ENCODE measurements at places on chromosomes 1 and 21.

GRCh38 chr1:33270808-33271465 is 14.6 kb downstream of the ZNF362 start:
- no peak for DNase-seq

- no peak for DNase-seq
Observed at GRCh38 chr1:162030759-162031280, 7.2 kb upstream of the OLFML2B start.

- DNase-seq = no peak
Observed at GRCh38 chr1:235996048-235996785, 68.7 kb downstream of the NID1 start.

GRCh38 chr1:86201311-86201710 is 44.7 kb upstream of the COL24A1 start:
- DNase-seq = no peak

GRCh38 chr1:192826791-192827546 is 18.1 kb downstream of the RGS2 start:
- DNase-seq = no peak

GRCh38 chr1:64981601-64982533 is 15.5 kb upstream of the JAK1 start:
- DNase-seq = no peak

DNA sequence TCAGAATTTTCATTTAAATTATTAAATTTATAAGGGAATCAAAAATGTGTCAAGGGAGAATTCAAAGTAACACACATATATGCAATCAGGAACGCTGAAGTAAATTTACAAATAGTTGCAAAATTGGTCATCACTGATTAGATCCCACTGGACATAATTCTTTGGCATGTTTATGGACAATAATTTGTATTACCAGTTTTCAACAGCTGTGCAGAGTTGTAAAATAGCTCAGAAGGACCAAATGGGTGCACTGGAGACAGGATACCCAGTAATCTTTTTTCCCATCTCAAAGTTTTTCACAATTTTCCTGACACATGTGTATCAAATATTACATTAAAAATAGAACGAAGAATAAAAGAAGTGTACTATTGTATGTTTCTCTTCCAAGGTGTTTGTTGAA is 4.1 kb upstream of the ANGPTL1 start:
- no peak for DNase-seq

DNA sequence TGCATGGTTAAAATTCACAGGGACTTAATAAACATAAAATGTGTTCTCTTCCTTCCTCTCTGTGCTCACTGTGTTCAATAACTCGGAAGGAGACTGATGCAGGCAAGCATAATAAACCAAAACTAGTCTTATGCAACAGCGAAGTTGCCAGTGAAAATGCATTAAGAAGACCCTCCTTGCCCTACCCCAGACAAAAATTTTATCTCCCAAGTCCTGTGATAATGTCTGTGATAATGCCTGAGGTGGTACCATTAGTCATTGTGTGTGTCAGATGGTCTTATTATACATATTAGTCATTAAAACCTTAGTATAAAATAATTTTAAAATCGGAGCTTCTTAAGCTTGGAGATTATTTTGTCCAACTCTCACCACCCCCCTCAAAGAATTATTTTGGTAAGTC is 97.8 kb downstream of the NGF start:
- DNase-seq = no peak

GRCh38 chr1:217718873-217719272 is 87.7 kb downstream of the SPATA17 start:
- DNase-seq = no peak

- no peak for DNase-seq
Observed at GRCh38 chr1:31479811-31480210, 66.8 kb downstream of the SERINC2 start.

GRCh38 chr1:119353836-119354235 is 14.7 kb upstream of the HAO2 start:
- DNase-seq = no peak

- no peak for DNase-seq
Observed at GRCh38 chr1:6585841-6586240, 6.0 kb downstream of the ZBTB48 start.

DNA sequence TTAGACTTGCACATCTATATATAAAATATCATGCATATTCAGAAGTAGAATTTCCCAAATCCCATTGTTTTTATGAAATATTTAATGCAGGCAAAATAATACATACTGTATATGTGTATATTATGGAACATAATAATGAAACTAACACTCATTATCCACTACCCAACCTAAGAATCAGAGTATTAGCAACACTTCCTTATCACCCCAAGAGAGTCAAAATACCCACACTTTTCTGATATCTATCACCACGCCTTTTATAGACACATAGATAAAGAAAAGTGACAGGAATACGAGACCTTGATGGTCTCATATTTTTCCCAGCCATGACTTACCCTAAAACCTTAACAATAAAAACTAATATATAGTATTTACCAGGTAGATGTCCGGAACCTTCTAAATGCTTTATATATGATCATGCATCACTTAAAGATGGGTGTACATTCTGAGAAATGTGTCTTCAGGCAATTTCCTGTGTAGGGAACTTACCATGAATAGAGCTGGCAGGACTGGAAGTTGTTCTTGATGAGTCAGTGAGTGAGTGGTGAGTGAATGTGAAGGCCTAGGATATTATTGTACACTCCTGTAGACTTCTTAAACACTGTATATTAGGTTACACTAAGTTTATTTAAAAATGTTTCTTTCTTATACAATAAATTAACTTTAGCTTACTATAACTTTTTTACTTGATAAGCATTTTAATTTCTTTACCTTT is 45.5 kb downstream of the TNFSF4 start:
- DNase-seq = no peak

- DNase-seq = no peak
Observed at GRCh38 chr1:207763091-207763490, 11.2 kb downstream of the CD46 start.

GRCh38 chr1:7587773-7588456 is 183.2 kb upstream of the VAMP3 start:
- DNase-seq = no peak

DNA sequence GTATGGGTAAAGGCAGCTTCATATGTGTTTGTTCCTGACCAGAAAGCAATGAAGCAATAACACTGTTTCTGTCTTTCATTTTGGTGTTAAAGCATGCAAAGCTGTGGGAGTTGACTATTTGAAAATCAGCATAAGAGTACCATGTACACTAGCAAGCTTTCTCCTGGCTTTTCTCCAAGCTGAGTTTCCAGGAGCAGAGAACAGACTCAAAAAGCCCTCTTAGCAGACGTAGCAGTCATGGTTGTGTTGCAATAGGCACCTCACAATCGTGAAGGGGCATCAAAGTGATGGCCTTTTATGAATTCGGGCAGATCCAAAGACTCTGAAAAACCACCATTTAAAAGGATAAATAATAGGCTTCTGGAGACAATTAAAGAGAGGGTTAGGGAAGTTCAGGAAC is 159.7 kb downstream of the PTGER3 start:
- DNase-seq = no peak

GRCh38 chr1:188599313-188599712 is 1770.6 kb downstream of the PLA2G4A start:
- no peak for DNase-seq

GRCh38 chr1:201173736-201174135 is 16.9 kb upstream of the IGFN1 start:
- no peak for DNase-seq

- peak; percentile 51 for DNase-seq
Observed at GRCh38 chr1:204319462-204319861, 40.3 kb downstream of the PLEKHA6 start.

GRCh38 chr1:23100074-23100748 is 68.4 kb downstream of the LUZP1 start:
- peak; percentile 62 for DNase-seq

DNA sequence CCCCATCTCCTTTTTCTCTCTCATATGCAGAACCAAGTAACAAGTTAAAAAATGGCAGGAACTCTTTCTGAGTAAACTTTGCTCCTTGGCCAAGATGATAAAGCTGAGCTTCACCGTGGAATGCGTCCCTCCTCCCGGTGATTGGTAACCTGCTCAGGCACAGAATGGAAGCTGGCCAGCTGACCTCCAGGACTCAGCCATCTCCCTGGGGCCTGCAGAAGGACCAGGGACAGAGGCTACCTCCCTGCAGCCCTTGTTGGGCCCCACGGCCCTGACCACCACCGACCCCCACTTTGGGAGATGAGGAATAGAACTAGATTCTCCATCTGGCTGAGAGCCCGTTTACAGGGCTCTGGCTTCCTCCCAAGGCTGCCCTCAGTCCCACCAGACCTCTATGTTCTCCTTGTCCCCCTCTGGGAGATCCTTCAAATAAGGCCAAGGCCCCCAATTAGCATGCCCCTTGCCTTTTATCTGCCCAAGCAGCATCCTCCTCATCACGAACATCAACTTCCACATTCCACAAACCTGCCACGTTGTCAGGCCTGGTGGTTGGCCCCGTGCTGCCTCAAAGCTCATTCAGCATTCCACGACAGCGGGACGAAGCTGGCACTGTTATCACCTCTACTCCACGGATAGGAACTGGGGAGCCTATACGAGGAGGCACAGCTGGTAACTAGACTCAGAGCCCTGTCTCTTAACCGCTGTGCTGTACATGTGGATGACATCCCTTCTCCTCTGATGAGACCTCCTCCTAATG is 74.2 kb downstream of the CD34 start:
- no peak for DNase-seq

GRCh38 chr1:67675800-67676199 is 9.2 kb upstream of the GADD45A start:
- DNase-seq = no peak

DNA sequence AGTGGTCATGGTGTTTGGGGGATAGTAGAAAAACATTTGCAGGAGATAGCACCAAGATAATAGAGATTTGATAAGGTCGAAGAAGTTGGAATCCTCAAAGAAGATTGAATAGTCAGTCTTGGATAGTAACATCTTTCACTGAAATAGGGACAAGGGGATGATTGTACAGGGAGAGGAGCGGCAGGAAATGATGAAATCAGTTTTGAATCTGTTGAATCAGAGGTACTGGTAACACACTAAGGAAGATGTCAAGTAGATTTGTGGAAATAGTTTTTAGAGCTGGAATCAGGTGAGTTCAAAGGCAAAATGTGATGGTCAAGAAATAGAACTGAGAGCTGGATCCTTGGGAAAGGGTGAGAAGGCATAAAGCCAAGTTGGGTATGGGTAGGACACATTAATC is 26.5 kb downstream of the CAP1 start:
- no peak for DNase-seq

DNA sequence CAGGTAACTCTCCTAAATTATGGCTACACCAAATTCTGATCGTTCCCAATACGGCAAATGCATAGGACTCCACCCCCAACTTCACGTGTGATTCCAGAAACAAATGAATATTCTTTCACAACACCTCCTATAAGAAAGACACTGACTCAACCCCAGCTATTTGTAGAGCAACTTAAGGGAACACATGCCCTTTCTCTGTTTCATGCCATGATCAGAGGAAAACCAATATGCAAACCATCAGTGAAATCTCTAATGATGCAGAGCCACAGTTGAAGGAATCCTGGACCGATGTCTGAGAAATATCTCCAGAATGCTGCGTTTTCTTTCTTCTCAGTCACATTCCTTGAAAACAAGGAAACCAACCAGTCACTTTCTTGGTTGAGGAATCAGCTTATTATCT is 164.2 kb upstream of the PTBP2 start:
- DNase-seq = no peak

DNA sequence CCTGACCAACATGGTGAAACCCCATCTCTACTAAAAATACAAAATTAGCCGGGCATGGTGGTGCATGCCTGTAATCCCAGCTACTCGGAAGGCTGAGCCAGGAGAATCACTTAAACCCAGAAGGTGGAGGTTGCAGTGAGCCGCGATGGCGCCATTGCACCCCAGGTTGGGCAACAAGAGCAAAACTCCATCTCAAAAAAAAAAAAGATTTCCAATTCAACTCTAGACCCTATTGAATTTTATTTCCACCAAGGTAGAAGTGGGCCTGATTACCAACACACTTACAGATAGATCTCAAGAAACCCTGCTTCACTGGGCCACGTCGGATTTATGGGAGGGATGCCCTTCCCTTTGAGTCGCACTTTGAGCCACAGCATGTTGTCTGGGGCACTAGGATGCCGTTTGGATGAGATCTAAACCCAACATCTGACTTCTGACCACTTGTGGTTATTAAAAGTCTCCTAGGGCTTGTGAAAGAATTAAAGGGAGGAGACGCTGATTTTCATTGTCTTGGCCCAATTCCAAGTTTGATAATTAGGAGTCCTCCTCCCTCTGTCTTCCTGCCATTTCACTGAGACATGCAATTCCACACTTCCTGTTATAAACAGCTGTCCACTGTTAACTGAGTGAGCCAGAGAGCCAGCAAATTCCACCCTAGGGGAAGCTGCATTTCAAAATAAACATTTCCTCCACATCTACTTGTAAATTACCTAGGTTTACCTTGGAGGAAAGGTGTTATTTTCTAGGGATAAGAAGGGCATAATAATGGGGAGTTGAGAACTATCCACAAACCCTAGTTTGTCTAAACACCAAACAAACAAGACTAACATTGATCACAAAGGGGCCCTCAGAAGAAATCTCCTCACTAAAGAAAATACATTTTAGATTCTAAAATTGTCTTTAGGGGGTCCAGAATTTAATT is 5.2 kb upstream of the RERE start:
- peak; percentile 77 for DNase-seq

DNA sequence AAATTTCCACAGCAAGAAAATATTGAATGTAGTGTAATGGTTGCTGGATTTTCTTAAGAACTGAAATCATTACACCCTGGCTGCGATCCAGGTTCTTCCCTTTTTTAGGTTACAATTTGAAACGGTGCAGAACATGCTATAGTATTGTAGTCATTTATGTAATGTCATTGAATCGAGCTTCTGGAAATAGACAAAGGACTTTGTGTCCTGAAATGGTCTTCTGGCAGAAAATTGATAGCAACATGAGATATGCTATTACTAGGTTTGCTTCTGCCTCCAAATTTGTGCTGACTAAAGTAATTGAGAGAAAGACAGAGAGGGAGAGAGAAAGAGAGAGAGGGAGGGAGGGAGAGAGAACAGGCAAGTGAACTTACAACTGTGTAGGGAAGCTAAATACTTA is 146.2 kb upstream of the NFIA start:
- DNase-seq = no peak
